ENCODE measurements at places on chromosomes 11 and 22. TPM values are rescaled to one million over a fixed set of nuclear protein-coding genes. Genes with fewer than 3 reads are reported as not detected.

- DNase-seq = peak; percentile 67
Observed at GRCh38 chr11:134052395-134052987, 16.4 kb upstream of the JAM3 start.

The MEI1 gene
- 2.2 TPM for total RNA-seq

The MOV10L1 gene
- total RNA-seq = 0.87 TPM

DNA sequence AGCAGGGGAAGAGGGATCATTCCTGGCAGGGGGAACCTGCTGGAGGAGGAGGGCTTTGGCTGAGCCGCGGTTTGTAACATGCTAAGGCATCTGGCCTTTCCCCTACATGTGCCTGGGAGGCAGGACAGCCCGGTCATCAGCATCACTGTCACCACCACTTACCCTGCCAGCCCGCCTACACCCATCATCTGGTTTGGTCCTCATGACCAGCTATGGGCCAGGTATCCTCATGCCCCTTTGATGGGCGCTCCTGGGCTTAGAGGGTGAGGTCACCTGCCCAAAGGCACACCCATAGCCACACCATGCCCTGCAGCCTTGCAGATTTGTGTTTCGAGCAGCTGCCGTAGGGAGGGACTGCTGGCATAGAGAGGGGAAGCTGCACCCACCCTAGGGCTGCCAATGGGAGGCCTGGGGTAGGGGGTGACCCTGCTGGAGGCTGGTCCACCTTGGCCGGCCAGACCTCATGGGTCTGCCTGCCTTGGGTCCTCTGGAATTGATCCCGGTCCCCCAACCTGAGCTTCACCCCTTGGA, 2.6 kb downstream of the MRGPRF start:
- DNase-seq = no peak

- peak; percentile 75 for DNase-seq
Observed at GRCh38 chr22:49362211-49362839, 465.3 kb downstream of the BRD1 start.

The CUL5 gene
- total RNA-seq = 33.3 TPM

The TSPAN4 gene
- total RNA-seq = 120 TPM

- peak; percentile 91 for DNase-seq
Observed at GRCh38 chr11:119056421-119056999, 495 bp downstream of the HYOU1 start.

DNA sequence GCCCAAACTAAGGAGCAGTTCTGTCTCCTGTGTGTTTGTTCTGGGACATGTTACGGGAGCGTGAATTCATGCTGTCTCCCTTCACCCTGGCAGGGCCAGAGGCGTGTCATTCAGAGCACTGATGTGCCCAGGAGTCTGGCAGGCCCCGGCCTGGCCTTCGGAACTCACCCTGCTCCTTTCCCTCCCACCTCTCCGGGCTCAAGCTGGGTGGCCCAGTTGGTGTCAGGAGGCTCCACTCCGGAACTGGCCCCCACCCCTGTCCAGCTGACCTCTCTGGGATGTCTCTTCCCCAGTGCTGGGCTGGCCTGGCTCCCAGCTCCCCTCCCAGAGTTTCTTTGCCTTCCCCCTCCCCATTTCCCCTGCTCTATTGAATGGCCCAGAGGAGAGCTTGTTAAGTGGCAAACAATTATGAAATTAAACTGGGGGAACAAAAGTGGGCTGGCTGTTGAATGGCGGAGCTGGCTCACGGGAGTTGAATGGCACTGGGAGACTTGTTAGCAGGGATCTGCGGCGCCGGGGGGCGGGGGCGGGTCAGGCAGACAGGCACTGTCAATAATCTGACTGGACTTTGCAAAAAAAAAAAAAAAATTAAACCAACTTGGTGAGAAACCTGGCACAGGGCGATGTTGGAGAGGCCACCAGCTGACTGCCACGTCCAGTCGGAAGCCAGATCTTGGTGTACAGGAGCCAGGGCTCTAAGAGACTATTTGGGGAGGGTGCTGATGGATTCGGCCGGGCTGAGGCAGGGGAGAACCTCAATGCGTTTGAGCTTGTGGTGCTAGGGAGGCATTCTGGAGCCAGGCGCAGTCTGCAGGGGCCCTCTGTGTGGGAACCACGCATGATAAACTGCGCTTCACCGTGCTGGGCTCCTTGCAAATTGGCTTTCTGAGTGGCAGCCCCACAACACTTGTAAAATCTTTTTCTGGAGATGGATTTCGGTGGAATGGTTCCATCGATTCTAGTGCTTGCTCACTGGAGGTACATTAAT, 1.3 kb downstream of the MPPED1 start:
- DNase-seq = no peak

DNA sequence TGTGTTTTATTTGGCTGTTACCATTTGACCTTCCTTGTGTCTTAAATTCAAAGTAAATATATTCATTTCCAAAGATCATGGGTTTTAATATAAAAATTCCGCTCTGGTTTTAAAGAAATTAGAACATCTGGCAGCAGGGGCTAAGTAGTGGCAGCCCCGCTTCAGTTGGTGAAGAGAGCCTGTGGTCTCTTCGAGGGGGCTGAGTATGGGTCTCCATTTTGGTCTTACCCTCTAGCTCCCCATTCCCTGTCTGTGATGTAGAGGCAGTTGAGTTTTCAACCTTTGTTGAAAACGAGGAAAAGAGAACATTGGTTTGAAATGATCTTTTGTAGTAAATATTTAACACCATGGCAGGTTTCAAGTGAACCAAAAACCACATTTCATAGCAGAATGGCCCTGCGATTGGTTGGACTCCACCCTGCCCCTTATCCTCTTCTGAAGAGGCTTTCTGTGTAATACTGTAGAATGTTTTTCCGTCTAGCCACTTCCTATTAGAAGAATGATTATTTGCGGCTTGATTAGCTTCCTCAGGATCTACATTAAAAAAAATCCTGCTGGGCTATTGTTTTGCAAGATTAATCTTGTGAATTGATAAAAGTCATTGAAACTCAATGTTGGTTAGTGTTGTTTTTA, 17.7 kb downstream of the APLP2 start:
- DNase-seq = no peak

DNA sequence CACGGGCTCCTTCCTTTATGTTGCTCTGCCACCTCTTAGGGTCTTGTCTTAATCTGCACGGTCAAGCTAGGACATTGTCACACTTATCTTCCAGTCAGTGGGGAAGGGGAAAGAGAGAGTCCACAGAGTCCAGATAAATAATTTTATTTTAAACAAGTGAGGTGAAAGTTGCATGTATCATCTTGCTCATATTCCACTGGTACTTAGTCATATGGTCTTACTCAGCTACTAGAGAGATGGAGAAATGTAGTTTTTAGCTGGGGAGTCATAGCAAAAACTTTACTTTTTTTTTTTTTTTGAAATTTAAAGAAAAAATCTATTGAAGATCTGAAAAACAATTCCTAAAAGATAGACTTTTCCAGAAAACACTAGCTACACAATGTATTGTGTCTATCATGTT, 29.0 kb downstream of the PDE3B start:
- no peak for DNase-seq

The PRR5L gene
- 14.2 TPM for total RNA-seq

- DNase-seq = no peak
Observed at GRCh38 chr11:129292092-129292491, 83.6 kb upstream of the BARX2 start.

DNA sequence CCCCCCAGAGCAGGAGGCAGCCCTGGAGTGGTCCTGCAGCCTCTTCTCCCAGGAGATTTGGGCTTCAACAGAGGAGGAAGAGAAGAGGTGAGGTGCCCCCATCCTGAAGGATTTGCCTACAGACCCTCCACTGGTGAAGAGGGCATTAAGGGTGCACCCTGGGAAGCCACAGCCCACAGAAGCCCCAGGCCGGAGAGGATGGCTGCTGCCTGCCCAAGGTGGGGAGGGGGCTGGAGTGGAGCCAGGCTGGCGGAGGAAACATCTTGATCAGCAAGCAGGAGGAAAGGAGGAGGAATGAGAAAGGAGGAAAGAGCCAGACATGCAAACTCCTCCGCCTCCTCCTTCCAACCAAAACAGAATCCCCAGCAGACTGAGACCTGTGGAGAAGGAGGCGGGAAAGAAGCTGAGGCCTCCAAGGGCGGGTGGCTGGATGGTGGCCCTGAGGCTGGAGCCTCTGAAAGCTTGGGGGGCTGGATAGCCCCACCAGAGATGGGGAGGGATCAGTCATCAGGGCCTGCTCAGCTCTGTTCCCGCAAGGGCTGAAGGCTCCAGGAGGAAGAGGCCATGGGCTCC, 31.3 kb downstream of the ARRB1 start:
- no peak for DNase-seq
